CD4-positive, alpha-beta memory T cell (primary cell): ENCODE measurements at places on chromosomes 16 and 17. TPM values are rescaled to one million over a fixed set of nuclear protein-coding genes. Genes with fewer than 3 reads are reported as not detected.

C16orf92 gene
- not detected for polyA plus RNA-seq

CA5A gene
- not detected for polyA plus RNA-seq

ZNF750 gene
- polyA plus RNA-seq: not detected

CACNG5 gene
- not detected for polyA plus RNA-seq

RUNDC3A gene
- polyA plus RNA-seq: not detected

PIGW gene
- polyA plus RNA-seq: 5.3 TPM

MT1A gene
- not detected for polyA plus RNA-seq

GRCh38 chr16:30585022-30585399 is 486 bp downstream of the ZNF785 start:
- H3K4me3 ChIP-seq: peak overlapping the region; percentile 73
- DNase-seq: no peak
- H3K36me3 ChIP-seq: peaks cover 3% of the 10 kb centered on the region
- H3K4me1 ChIP-seq: peaks cover 21% of the 10 kb centered on the region
- H3K27me3 ChIP-seq: no peaks in the 10 kb centered on the region

DNA sequence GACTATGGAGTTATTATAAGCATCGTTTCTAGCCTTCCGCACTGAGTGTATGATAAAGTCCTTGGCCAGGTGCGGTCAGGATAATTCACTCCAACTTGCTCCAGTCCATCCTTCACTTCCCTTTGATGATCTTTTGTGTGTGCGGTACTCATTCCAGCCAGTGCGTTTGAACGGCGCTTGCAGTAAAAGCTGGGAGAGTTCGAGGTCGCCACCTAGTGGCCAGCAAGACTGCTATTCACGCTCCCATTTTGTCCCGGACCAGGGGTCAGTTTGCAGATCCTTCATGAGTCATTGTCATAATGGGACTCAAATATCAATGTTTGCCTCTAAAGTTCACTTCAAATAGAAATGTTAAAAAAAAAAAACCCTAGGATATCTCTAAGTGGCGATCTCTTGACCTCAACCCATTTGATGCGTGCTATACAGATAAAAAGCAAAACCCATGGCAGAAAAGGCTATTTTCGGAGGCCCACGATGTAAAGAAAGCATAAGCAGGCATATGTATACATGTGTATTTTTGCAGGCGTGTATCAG is 417.1 kb downstream of the TMEM114 start:
- no peak overlapping the region for H3K4me3 ChIP-seq
- no peaks in the 10 kb centered on the region for H3K27me3 ChIP-seq
- no peak for DNase-seq
- H3K36me3 ChIP-seq: no peaks in the 10 kb centered on the region
- H3K27ac ChIP-seq: no peak overlapping the region

DNA sequence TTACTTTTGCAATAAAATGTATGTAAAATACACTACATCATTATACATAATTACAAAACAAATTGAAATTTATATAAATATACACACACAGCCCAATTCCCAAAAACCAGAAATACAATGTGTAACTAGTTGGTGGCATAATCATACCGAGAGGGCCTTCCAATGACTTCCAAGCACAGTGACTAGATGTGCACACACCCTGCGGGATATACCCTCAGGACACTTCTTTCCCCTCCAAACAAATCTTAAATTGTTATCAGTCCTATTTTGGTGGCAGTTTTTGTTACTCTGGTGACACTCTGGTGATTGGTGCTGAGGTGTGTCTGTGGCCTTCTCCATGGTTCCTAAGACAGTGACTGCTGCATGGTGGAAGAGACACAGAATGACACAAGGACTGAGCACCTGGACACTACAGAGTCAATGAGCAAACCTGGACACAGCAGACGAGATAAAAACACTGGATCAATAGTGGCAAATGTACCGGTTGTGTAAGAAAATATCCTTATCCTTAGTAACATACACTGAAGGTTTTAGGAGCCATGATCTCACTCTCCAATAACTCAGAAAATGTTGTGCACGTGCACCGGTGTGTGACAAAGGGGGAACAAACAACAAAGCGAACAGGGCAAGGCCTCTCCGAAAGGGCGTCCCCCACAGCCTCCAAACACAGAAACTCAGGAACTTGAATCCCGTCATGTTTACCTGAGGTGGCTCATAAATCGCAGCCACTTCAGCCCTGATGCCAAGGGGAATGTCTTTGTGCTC is 32.9 kb downstream of the NPLOC4 start:
- no peak overlapping the region for H3K4me3 ChIP-seq
- H3K4me1 ChIP-seq: no peaks in the 10 kb centered on the region
- no peaks in the 10 kb centered on the region for H3K27me3 ChIP-seq
- H3K27ac ChIP-seq: no peak overlapping the region
- peaks cover 52% of the 10 kb centered on the region for H3K36me3 ChIP-seq
- no peak for DNase-seq

DNA sequence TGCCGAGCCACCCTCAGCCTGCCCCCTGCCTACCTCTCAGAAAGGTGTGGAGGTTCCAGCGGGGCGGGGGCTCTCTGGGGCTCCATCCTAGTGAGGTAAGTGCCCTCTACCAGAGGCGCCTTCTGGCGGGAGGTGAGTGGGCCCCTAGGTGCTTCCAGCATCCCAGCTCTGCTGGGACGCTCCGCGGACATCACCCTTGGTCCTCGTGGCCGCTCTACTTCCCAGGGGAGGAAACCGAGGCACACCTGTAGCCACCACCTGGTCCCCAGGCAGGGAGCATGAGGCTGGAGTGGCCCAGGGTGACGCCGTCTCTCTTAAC is 1.4 kb downstream of the MCRIP2 start:
- no peaks in the 10 kb centered on the region for H3K27me3 ChIP-seq
- no peaks in the 10 kb centered on the region for H3K36me3 ChIP-seq
- no peak for DNase-seq
